ENCODE measurements at places on chromosomes 7 and 10.
A peak's percentile ranks its signal among the peaks of the same experiment; 100 is the strongest.

GRCh38 chr10:34811968-34812514 lies 3.1 kb downstream of the PARD3 start:
- DNase-seq = no peak

DNA sequence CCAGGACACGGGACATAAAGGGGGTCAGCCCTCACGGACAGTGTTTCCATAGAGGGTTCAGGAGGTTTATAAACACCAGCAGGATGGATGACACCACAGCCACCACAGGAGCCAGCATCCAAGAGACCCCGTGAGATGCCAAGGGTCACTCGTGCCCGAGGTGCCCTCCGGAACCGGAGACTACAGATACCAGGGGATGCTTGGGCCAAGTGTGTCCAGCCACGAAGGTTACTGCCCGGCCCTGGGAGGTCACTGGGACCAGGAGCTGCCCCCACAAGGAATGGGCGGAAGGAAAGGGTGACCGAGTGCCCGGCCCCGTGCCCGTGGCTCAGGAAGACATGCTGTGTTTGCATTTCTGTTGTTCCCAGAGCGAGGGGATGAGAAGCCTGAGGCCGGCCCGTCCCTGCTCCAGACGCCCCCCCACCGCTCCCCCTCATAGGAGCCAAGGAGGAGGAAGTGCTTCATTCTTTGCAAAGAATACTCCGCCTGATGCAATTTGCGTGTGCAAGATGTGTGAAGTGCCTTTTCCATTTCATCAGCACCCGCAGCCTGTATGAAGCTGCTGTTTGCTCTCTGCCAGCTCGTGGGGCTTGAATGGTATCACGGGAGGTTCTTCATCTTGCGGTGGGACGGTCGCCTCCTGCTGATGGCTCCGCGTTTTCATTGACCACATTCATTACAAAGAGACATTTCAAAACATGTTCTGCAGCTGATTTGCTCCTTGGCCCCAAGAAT lies 176.4 kb downstream of the ELFN1 start:
- no peak for DNase-seq

DNA sequence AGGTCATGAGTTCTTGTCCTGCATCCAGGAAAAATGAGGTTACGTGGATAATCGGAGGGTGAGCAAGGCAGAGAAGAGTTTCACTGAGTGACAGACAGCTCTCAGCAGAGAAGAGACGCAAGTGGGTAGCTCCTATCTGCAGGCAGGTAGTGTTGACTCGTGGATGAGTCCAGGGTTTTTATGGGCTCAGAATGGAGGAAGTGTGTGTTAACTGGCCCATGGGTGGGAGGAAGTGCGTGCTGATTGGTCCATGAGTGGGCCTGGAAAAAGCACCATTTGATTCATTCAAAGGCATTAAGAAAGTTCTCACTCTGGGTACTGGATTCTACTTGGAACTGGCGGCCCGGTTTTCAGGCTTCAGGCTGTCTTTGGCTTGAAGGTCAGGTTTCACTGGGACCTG lies 4.8 kb upstream of the DMTF1 start:
- DNase-seq = no peak

DNA sequence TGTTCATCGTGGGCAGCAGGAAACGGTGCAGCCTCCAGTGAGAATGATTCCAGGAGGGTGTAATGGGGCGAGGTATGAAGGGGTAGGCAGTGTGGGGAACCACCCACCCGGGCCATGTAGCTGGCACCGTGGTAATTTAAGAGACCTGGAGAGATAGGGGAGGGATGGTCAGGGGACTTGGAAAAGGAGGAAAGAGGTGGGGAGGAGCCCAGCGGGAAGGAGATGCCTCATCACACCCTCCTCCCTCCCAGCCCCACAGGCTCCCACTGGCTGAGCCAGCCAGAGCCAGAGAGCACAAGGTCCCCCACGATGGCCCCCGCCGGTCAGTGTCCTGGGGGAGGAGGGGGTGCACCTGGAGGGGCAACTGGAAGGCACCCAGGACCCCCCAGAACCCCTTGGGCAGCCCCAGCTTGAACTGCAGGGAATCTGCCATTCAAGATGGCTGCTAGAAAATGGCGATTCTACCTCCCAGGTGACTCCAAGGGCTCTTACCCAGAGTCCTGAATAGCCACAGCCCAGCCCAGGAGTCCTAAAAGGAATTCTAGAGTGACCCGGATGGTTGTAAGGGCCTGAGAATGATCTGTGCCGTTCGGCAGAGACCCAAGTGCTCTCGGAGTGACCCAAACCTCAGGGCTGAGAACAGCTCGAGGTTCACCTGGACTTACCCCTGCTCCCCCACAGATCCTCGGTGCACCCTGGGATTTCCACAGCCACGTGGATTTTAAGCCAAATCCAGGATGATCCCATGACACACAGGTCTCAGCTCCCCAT lies 28.8 kb downstream of the CALML3 start:
- DNase-seq = no peak

- DNase-seq = no peak
Measured at GRCh38 chr10:51244309-51244708, 170.0 kb downstream of the PRKG1 start.

GRCh38 chr7:158682456-158682855 lies 22.1 kb downstream of the NCAPG2 start:
- no peak for DNase-seq

- no peak for DNase-seq
Measured at GRCh38 chr10:130887170-130887569, 424.4 kb downstream of the TCERG1L start.

DNA sequence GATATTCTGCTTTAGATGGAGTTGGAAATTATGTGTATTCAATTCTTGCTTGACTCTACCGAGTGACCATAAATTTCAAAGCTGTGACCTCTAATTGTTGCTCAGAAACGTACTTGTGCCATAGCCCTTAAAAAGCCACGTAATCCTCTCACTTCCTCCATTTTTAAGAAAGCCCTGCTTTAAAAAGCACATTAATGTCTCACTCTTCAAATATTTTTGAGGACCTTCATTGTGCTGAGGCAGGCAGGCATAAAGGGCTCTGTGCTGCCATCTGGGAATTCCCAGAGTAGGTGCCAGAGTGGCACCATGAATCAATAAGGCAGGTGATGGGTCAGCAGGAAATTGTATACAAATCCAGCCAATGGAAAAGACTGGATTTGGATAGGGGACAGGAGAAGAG lies 97.7 kb upstream of the FAM204A start:
- DNase-seq = no peak

DNA sequence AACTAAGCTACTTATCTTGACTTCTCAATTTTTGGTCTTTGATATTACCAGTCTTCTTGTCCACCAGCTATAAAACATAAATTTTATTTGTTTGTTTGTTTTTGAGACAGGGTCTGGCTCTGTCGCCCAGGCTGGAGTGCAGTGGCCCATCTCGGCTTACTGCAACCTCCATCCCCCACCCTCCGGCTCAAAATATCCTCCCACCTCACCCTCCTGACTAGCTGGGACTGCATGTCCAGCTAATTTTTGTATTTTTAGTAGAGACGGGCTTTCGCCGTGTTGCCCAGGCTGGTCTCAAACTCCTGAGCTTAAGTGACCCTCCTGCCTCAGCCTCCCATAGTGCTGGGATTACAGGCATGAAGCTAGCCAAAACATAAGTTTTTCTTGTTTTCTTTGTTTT lies 7.5 kb downstream of the MARCHF5 start:
- no peak for DNase-seq

GRCh38 chr10:100993986-100994708 lies 5.5 kb upstream of the LZTS2 start:
- no peak for DNase-seq

DNA sequence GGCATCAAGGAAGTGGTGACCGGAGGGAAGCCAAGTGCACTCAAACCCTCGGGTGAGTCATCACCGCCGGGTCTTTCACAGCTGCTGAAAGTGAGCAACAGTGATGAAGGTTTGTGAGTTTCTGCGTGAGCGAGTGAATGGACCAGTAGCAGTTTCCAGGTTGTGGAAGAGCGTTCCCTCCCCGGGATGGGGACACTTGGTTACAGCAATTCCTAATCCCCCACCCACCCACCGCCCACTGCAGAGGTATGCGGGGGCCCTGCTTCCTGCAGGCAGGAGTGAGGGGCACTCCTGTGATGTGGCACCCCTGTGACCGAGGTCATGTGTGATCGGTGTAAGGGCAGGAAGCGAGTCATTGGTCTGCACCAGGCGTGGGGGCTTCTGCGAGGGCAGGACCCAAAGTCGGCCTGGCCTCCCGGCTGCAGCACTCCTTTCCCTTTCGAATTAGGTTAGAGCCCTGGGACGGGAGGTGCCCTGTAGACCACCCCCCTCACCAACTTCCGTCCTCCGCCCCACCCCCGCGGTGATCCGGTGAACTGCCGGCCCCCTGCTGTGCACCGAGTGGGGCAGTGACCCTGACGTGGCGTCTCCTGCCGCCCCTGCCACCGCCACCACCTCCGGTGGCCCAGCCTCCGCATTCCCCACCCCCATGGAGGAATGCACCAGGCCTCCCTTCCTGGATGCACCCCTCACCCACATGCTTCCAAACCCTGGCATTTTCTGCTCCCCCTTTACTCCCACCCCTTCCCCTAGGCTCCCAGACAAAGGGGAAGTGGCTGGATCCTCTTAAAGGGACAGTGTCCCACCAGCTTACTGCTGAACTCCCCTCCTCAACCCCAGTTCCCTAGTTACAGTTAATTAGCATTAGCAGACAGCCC lies 10.9 kb downstream of the LIMK1 start:
- peak; percentile 49 for DNase-seq

DNA sequence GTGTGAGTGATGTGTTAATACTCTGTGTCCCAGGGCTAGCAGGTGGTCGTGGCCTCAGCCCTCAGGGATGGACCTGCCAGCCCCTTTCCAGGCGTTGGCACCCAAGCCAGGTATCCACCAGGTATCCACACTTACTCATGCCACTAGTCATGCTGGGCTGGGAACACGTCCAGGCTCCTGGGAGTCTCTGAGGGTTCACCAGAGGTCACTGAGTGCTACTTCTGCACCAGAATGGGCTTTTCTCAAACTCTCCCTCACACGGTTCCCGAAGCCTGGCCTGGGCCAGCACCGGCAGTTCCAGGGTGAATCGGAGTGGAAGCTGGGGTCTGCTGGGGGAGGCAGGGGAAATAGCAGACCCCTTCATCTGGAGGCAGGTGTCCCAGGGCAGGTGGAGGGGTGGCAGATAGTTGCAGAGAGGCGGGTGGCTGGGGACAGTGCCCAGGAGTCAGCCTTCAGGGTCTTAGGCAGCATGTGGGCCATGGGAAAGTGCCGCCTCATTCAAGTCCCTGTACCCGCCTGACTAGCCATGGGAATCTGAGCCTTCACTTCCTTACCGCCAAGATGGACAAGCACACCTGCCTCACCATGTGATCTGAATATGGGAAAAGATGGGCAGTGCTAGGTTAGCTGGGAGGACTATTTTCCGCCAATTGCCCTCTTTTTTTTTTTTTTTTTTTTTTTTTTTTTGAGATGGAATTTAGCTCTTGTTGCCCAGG lies 95.5 kb upstream of the GTF2I start:
- DNase-seq = no peak

DNA sequence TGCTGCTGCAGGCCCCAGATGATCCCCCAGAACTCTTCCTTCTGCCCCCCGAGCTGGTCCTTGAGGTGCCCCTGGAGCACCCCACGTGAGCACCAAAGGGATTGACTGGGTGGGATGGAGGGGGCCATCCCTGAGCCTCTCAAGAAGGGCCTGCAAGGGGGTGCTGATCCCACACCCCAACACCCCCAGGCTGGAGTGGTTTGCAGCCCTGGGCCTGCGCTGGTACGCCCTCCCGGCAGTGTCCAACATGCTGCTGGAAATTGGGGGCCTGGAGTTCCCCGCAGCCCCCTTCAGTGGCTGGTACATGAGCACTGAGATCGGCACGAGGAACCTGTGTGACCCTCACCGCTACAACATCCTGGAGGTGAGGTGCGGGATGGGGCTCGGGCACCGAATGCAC lies 8.2 kb downstream of the NOS3 start:
- no peak for DNase-seq

GRCh38 chr10:3123571-3124411 lies 48.8 kb downstream of the PITRM1 start:
- DNase-seq = no peak

Measured in activated naive CD8-positive, alpha-beta T cell treated with anti-CD3 and anti-CD28 coated beads, Interleukin-2, amount 50 U/mL, for 16 hours (primary cell).